Suppressor macrophage treated with lipopolysaccharide for 4 hours (primary cell): ENCODE measurements at places on chromosomes 4 and X.

DNA sequence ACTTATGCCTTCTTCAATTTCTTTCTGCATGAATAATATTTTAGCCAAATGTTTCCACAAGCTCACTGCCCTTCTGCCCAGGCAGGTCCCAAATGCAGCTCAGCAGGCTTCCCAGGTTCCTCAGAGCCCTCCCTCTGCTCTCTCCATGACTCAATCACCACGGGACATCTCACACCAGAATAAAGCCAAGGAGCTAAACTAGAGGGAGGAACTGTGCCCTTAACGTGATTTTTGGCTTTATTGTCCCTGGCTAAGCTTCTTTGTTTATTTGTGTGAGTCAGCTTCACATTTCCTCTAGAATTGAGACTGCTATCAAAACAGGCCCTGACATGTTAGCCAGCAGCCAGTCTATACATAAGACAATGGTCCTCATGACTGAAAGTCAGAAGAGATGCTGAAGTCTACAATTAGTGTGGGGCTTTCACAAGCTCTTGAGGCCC lies 186.4 kb upstream of the GALNT7 start:
- DNase-seq: no peak

GRCh38 chr4:139606579-139607501 lies 50.8 kb upstream of the SETD7 start:
- peak; percentile 39 for DNase-seq

- DNase-seq: no peak
These were observed 25.1 kb upstream of the DDX53 start for GRCh38 chrX:22974616-22975015.

DNA sequence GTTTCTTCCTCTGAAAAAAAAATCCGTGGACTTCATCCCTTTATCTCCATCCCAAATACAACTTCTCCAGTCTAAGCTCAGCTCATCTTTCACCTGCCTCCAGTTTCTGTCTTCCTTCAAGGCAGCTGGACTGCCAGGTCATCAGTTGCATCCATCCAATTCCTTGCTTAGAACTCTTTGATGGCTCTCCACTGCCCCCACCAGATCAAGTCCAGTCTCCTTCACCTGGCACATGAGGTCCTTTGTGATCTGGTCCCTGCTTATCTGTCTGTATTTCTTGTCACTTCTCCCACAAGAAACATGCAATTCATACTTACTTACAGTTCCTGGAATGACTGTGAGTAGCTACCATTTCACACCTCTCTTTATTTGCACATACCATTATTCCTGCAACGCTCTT lies 33.8 kb downstream of the OTUD6A start:
- DNase-seq: no peak

DNA sequence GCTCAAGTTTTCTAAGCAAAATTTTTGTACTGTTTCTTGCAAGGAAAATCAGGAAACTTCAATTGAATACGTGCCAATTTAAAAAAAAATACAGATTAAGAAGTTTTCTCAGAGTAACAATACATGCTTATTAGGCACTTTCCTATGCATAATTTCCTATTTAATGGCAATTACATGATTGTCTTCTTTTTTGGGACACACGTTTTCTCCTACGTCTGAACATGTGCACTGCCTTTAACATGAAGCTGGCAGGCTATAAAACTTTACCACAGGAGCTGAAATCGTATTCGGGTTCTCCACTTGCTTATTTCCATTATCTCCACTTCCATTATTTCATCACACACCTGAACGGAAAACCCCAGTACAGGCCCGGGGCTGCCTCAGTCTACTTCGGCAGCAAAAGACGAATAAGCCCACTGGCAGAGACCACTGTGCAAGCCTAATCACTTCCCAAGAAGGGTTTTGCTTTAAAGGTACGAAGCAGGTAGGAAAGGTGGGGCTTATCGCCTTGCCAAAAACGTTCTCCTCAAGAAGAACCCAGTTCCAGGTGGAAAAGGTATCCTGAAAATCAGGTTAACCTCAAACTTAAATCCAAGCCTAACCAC lies 575 bp downstream of the RCHY1 start:
- no peak for DNase-seq
